Stimulated activated CD8-positive, alpha-beta memory T cell treated with anti-CD3 and anti-CD28 coated beads, Interleukin-15, amount 100 ng/mL, for 4 hours (primary cell): ENCODE measurements at places on chromosomes 5 and 9.

DNA sequence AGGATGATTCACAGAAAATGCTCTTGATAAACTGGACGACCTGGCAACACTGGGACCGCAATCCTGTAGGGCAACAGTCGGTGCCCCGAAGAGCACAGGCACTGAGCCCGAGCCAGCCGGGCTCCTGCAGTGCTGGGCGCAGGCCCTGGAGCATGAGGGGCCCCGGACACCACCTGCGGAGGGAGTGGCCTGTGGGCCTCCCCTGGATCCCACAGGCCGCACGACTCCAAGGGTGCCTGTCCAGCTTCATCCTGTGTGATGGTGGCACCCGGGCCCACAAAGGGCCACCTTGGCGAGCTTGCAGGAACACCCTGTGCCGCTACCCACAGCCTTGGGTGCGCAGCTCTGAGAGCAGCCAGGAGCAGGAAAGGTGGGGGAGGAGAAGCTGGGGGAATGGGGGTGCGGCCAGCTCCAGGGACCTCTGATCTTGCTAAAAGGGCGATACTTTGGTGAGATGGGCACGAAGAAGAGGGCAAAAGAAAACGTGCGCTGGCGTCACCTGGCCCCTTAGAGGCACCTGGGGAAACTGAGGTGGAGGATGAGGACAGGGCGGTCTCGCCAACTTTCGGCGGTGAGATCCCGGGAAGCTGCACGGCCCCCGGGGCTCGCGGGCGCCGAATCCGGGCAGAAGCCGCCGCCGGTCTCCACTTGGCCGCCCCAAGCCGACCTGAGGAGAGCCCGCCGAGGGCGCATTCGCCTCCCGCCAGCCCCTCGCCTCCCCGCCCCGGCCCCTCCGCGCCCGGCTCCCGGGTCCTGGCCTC lies 722 bp downstream of the TBC1D9B start:
- no peak for DNase-seq

DNA sequence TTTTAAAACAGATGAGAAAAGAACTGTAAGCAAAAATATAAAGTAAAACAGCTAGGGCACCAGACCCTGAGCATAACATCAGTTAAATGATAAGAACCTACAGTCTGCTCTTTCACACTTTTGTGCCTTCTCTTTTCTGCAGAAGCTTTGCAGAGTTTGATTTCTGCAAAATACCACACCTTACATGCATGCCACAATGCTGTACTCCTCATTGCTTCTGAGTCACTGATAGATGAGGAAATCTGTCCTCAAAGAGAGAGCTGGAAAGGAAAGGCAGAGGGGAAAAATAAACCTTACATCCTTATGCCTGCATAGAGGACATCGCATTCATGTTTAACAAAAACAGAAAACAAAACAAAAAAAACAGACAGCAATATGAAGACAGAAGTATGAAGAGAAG lies 142.9 kb downstream of the ATPSCKMT start:
- DNase-seq, result no peak

DNA sequence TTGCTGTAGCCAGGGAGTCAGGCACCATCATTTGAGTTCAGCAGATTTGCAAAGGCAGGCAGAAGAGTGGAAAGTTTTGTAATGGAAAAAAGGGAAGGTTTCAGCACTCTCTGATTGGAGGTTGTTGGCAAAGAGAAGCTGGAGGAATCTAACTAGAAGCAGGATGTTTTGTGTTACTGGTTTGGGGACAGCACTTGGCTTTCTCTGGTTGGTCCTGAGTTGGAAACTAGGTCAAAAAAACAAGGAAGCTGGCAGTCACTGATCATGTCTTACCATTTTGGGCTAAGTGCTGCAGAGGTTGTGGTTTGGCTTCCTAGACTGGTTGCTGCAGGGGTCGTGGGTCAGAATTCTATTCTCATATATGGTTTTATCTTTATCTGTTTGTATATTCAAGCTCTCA lies 189.8 kb downstream of the DRD1 start:
- no peak for DNase-seq

DNA sequence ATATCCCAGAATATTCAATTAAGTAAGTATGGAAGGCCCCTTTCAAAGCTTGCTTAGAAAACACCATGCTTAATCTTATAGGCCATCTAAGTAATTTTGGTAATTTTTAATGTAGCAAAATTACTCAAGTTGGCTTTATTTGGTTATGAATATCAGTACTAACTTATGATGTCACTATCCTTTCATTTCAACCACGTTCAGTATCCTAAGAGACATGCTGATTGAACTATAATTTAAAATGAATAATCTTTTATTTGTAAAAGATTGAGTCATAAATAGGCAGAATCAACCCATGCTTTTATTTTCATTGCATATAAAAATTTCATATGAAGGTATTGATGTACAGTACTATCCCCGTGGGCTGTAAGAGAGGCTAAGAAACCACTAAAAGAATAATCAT lies 386.9 kb downstream of the RAB3C start:
- DNase-seq, result no peak

DNA sequence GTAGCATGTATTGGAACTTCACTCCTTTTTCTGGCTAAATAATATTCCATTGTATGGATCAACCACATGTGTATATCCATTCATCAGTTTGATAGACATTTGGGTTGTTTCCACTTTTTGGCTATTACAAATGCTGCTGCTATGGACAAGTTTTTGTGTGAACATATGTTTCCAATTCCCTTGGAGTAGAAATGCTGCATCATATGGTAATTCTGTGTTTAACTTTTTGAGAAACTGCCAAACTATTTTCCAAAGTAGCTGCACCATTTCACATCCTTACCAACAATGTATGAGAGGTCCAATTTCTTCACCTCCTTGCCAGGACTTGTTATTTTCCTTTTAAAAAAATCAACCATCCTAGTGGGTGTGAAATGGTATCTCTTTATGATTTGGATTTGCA lies 8.4 kb downstream of the FRRS1L start:
- no peak for DNase-seq

DNA sequence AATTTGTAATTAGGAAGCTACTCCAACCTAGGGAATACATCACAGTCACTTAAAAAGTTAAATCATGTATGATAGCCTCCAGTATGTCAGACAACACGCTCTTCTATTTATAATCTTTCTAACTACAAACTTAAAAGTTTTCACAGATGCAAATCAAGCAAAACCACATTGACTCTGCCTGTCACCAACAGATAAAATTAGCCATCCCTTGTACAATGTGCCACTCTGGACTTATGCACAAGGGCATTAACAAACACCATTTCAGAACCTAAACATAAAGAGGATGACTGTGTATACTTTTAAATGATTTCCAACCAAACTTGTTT lies 14.7 kb downstream of the ERP44 start:
- no peak for DNase-seq

GRCh38 chr9:19198406-19198805 lies 32.1 kb upstream of the DENND4C start:
- no peak for DNase-seq

DNA sequence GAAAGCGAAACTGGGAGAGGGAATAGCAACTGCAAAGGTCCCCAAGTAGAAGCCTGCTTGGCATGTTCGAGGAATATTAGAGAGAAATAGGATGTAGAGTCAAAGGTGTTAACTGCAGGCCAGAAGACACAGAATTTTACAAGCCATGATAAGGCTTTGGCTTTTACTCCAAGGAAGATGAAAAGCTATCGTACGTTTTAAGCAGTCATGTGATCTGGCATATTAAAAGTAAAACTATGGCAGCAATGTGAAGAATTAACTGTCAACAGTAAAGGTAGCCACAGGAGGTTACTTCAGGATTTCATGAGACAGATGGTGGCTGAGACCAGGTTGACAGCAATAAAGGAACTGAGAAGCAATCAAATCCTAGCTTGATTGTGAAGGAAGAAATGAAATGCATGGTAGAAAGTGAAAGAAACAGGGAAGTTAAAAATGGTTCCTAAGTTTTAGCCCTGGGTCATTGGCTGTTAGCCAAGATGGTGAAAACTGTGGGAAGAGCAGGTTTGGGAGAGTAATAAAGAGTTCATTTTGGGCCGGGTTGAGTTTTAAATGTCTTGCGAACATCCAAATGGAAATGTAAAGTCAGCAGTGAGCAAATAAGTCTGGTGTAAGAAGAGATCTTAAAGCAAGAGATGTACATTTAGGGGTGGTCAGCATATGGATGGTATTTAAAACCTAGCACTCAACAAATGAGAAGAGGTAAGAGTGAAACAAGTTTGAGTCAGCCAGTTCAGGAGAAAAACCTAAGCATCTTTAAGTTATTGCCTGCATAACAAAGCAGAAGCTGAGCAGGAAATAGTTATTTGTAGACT lies 20.3 kb upstream of the TTC33 start:
- no peak for DNase-seq
